ENCODE measurements at places on chromosomes 3 and 15.

DNA sequence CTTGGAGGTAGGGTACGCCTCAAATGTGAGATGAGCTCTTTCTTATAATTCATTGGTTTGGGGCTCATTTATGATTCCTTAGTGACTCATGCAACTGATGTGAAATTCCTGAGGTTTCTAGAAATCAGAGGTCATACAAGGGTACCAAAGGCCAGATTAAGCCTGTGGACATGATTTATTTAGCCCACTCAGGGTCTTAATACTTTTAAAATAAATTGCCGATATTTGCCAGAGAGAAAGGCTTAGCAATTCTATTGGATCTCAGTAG lies 289.0 kb downstream of the NEK10 start:
- no peak for DNase-seq

- no peak for DNase-seq
These were observed 323.1 kb upstream of the GPR149 start for GRCh38 chr3:154753101-154753500.

DNA sequence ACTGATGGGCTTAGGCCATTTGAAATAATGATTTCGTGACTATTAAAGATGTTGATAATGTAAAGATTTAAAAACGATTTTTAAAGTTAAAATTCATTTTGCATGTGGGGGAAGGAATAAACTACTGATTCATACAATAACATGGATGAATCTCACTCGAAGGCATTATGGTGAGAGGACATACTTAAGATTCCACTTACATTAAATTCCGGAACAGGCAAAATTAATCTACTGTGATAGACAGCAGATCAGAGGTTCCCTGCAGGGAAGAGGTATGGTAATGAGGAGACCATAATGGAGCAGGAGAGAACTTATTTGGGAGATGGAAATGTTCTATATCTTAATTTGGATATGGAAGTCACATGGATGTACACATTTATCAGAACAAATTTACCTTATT lies 28.4 kb upstream of the RAB6B start:
- no peak for DNase-seq

DNA sequence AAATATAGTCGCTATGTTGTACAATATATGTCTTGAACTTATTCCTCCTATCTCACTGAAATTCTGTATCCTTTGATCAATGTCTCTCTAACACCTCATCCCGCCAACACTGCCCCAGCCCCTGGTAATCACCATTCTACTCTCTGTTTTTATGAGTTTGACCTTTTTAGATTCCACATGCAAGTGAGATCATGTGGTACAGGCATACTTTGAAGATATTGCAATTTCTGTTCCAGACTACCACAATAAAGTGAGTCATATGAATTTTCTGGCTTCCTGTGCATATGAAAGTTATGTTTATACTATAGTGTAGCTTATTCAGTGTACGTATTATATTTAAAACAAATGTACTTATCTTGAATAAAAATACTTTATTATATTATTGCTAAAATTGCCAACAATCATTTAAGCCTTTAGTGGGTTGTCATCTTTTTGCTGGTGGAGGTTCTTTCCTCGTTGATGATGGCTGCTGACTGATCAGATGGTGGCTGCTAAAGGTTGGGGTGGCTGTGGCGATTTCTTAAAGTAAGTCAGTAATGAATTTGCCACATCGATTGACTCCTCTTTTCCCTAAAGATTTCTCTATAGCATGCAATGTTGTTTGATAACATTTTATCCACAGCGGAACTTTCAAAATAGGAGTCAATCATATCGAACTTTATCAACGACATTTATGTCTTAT lies 257.2 kb downstream of the NFKBIZ start:
- no peak for DNase-seq

DNA sequence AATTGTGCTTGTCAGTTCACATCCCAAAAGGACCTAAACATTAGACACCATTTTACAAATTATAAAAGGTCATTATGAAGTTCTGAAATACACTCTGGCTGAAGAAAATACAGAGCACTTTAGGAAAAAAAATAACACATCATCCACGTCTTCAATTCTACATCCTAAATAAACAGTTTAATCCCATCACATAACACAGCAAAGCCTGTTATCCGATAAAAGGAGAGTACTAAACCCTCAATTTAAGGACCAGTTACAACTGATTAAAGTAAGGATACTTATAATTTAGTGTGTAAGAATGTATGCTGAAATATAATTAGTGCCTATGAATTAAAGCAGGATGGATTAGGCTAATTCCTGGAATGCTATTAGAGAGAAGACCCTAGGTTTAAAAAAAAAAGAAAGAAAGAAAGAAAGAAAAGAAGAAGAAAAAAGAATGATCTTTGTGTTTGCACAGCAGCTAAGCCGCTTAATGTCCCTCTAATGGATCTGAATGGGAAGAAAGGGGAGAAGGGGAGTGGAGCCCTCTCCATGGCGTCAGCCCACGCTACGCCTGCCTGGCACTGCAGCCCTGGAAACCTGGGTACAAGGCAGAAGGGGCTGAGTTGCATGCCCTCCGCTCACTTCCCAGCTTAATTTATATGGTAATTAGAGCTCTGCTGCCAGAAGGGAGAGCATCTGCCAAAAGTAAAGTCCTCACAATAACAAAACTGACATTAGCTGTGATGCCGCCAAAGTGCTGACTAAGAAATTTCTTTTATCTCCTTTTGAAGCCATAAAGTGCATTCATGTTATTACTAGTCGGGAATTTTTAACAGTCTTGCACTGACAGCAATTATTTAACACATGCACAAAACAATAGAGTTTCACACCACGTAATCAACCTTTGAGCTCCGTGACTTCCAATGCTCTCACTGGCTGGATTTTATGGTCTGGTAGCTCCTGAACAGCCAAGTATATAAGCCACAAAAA lies 90.0 kb downstream of the FSIP1 start:
- no peak for DNase-seq

- DNase-seq = no peak
These were observed 397.7 kb downstream of the GAP43 start for GRCh38 chr3:116020989-116021388.

DNA sequence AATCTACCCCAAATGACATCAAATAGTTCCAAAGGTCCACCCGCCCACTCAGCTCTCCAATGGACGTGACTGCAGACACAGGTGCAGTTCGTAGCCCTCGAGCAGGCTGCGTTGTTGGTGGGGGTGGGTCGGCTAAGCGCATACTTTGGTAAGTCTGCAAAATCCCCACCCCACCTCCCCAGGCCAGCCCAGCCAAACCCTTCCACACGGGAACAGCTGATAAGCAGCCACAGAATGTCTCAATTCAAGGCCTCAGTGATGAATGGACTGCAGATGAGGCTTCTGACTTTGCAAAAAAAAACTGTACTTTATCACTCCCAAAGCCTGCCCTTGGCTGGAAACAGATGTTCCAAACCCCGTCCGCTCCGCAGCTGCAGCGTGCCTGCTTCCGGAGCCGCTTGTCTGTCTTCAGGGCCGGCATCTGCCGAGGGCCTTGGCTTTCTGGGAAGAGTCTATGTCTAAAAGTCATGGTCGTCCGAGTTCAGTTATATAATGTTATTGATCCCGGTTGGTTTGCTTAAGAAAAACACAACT lies 38.2 kb downstream of the PCSK6 start:
- no peak for DNase-seq

GRCh38 chr3:113275929-113276750 lies 64.8 kb downstream of the BOC start:
- no peak for DNase-seq

GRCh38 chr3:72451841-72452240 lies 396.4 kb downstream of the SHQ1 start:
- DNase-seq = no peak

DNA sequence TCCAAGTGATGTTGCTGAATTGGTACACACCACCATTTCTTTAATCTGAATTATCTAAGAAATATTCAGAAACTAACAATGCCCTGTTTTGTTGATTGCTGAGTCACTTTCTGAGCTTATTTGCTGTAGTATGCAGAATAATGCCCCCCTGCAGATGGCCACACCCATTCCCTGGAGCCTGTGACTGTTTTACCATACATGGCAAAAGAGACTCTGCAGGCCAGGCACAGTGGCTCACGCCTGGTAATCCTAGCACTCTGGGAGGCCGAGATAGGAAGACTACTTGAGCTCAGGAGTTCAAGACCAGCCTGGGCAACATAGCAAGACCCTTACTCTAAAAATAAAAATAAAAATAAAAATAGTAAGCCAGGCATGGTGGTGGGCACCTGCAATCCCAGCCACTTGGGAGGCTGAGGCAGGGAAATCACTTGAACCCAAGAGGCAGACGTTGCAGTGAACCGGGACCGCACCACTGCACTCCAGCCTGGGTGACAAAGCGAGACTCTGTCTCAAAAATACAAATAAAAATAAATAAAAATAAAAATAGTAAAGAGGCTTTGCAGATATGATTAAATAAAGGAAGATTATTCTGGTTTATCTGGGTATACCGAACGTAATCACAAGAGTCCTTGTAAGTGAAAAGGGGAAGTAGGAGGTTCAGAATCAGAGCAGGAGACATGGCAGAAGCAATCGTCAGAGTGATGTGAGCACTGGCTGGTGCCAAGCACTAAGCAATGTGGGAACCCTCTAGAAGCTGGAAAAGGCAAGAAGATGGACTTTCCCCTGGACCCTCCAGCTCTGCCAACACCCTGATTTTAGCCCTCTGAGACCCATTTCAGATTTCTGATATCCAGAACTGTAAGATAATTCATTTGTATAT lies 19.0 kb downstream of the PCYT1A start:
- DNase-seq = no peak

GRCh38 chr3:27056326-27056725 lies 312.9 kb downstream of the NEK10 start:
- DNase-seq = no peak

- no peak for DNase-seq
These were observed 48.8 kb upstream of the PLXNA1 start for GRCh38 chr3:126934031-126934531.

DNA sequence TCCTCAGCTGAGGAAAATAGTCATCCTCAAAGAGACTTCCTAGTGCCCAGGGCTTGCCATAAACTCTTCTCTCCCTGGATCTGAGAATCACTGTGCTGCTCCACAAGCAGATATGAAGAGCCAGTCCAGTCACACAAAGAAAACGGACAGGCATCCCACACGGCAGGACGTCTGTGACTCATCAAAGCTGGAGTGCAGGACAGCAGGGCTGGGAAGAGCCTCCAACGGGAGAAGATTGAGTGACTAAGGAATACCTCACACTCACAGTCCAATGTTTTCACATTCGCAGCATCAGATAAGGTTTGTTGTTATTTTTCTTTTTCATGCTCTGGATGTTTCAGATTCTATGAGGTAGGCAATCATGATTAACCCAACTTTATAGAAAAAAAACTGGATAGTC lies 57.8 kb downstream of the NEK10 start:
- no peak for DNase-seq

- no peak for DNase-seq
These were observed 38.5 kb upstream of the TFRC start for GRCh38 chr3:196120291-196120951.

- DNase-seq = no peak
These were observed 196.5 kb downstream of the MEX3B start for GRCh38 chr15:81849289-81849688.

- peak; percentile 67 for DNase-seq
These were observed 32.1 kb upstream of the EBLN2 start for GRCh38 chr3:73029321-73029796.

DNA sequence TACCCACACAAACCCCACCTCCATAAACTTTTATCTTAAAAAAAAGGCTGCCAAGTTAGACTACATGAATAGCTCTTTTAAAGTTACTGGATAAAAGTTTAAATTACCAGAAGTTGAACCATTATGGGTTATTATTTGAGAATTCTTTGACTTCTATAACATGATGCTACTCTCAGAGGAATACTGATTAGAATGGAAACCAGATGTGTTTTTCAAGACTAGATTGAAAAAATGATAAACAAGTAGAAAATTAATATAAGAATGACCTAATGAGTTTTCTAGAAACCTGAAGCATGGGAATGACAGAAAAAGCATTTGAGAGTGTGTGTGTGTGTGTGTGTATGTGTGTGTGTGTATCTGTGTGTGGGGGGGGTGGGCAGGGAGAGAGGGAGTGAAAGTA lies 12.4 kb upstream of the FGF7 start:
- no peak for DNase-seq

- no peak for DNase-seq
These were observed 217.8 kb downstream of the UACA start for GRCh38 chr15:70545526-70545925.

GRCh38 chr3:188458756-188459155 lies 304.8 kb downstream of the LPP start:
- DNase-seq = no peak

DNA sequence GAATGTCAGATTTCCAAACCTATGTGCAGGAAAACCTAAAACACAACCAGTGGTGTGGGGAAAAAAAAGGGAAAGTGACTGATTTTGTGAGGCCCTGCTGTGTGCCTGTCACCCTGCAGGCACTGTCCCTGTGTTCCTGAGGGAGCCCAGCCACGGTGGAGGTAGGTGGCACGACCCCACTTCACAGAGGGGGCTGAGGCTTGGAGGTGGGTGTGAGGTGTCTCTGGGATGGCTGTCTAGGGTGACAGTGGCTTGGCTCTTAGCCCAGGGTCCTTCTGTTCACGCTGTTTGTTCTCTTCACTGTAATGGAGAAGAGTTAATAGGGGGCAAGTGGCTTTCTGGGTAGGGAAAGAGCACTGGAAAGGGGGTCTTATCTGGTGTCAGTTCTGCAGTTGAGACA lies 22.6 kb downstream of the RASGRF1 start:
- no peak for DNase-seq

DNA sequence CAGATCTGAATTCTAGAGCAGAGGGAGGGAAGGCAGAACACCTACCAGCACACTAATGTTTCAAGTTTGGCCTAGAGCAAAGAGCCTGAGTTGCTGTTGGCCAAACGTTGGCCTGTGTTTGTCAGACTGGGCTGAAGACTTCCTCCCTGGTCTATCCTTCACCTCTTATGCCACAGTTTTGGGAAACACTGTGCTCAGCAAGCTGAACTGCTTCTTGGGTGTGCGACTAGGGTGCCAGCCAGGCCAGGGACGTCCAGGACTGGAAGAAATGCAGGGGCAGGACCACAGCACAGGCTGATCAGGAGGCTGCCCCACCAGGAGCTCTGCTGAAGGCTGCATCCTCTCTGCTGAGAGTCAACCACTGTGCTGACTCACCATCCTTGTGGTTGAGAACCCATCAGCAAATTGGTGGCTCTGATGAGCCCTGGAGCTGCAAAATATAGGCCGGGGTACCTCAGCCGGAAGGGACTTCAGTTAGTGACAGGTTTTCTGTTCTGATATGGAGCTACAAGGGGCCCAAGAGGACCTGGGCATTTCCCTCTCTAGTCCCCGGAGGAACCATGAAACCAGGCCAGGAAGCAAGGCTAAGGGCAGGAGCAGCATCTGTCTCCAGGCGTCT lies 131.6 kb upstream of the RASGRP1 start:
- DNase-seq = peak; percentile 91

GRCh38 chr3:10928961-10929471 lies 63.5 kb upstream of the SLC6A1 start:
- peak; percentile 50 for DNase-seq

All from natural killer cell treated with Interleukin-12 subunit alpha and Interleukin-12 subunit beta and Interleukin-15 and Interleukin-18, amount 100 ng/mL, for 72 hours (primary cell).